ENCODE measurements at places on chromosomes 13 and 19. TPM values are rescaled to one million over a fixed set of nuclear protein-coding genes. Genes with fewer than 3 reads are reported as not detected.

CEACAM1 gene
- total RNA-seq, result 2,323 TPM

GRIK5 gene
- 25.8 TPM for total RNA-seq

TMEM190 gene
- total RNA-seq, result not detected

MTUS2 gene
- total RNA-seq, result 0.09 TPM

EDNRB gene
- total RNA-seq, result 11.2 TPM

OVOL3 gene
- total RNA-seq, result not detected

OR7D2 gene
- not detected for total RNA-seq

CIC gene
- total RNA-seq, result 50.0 TPM

CRYL1 gene
- 49.2 TPM for total RNA-seq

DNA sequence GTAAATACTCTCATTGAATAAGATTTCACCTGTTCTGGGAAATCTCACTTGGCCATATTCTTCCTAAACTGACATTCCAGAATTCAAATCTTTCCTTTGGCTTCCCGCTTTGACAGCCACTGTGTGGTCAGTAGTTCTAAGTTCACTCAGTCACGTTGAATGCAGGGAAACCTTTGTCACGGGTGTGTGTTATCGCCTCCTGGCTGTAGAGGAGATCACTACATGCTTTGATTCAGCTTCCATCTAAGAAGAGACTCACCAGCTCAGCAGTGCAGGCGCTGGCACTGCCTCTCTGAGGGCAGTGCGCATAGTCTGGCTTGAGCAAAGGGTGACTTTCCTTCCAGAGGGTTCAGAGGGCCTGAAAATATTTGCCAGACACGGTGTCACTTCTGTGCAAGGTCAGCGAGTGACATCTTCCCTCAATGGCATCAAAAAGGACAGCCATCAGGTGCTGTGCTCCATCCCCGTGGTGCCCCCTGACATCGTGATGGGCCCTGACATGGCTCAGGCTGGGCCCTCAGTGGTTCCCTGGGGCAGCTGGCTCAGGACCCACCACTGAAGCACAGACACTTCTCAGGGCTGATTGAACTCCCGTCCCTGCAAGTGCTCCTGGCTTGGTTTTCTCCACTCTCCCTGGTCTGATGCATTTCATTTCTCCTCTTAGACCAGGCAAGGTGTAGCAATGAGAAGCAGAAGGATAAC lies 635.4 kb upstream of the ARGLU1 start:
- no peak for DNase-seq

GRCh38 chr13:78401873-78402707 lies 201.3 kb downstream of the POU4F1 start:
- no peak for DNase-seq

DNA sequence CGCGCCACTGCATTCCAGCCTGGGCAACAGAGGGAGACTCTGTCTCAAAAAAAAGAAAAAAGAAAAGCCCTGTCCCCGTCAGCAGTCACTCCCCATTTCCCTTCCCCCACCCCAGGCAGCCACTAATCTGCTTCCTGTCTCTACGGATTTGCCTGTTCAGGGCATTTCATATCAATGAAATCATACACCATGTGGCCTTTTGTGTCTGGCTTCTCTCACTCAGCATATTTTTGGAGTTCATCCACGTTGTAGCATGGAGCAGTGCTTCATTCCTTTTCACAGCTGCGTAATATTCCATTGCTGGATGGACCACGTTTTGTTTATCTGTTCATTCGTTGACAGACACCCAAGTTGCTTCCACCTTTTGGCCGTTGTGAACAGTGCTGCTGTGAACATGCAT lies 36.1 kb upstream of the KLF2 start:
- DNase-seq, result no peak

DNA sequence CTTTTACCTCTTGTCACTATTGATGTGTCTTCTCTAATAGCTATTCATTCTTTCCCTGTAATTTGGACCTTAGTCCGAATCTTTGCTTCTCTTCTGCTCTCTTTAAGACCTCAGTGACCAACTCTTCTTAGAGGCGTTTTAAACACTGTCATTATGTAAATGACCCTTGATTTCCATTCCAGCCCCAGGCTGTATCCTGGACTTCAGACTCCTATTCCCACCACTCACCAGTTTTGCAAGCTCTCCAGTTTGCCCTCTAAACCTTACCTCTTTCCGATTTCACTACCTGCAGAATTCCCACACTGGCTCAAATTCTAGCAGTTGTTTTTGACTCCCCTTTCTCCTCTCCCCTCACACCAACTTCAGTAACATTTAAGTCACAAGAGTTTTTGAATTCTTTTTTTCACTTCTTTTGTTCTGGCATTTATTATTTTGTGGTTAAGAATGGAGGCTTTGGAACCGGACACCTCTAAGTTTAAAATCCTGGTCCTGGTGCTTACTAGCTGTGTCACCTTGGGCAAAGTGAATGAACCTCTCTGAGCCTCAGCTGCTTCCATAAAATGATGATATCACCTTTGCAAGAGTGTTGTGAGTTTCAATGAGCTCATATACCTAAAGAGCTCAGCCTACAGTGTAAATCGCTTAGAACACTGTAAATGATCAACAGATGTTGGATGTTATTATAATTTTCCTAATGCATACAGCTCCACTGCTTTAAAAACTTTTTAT lies 13.6 kb upstream of the HMGB1 start:
- no peak for DNase-seq

GRCh38 chr19:56099638-56100539 lies 21.2 kb downstream of the ZNF787 start:
- peak; percentile 52 for DNase-seq

DNA sequence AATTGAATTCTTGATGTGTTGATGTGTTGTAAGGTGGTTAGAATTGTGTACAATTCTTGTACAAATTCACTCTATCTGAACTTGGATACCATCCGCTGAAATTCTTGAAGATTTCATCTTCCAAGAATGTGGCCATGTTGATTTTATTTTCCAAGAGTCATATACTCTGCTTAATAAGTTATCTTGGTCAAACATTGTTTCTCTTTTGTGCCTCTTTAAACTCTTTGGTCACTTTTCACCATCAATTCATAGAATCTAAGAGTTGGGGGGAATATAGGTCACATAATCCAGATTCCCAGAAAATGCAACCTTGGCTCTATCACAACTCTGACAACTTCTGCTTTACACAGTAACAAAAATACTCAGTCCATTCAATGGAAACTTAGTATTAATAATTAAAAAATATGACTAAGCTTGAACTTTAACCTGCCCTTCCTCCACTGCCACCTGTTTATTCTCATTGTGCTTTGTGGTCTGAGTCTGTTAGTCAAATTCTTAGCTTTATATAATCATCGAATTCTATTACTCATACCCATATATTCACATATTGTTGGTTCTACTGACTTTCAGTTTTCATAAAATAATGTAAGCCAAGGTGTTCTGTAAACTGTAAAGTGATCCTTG lies 373.2 kb downstream of the LMO7 start:
- no peak for DNase-seq

- DNase-seq, result peak; percentile 54
Measured at GRCh38 chr13:24272452-24273161, 36.8 kb upstream of the C1QTNF9 start.

DNA sequence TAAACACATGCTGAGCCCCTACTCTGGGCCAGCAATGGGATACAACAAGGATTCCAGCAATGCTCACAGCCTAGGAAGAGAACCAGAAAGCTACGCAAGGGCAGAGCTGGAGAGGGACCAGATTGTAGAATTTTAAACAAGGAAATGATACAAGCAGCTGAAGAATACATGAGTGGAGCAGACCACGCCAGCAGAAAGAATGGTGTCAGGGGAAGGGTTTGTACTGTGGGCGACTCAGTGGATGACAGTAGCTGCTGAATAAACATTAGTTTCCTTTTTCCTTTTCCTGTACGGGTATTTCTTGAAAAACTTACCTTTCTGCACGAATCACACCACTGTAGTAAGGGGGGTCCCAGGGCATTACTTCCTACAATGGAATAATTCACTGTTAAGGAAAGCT lies 30.7 kb downstream of the MIPEP start:
- DNase-seq, result no peak

DNA sequence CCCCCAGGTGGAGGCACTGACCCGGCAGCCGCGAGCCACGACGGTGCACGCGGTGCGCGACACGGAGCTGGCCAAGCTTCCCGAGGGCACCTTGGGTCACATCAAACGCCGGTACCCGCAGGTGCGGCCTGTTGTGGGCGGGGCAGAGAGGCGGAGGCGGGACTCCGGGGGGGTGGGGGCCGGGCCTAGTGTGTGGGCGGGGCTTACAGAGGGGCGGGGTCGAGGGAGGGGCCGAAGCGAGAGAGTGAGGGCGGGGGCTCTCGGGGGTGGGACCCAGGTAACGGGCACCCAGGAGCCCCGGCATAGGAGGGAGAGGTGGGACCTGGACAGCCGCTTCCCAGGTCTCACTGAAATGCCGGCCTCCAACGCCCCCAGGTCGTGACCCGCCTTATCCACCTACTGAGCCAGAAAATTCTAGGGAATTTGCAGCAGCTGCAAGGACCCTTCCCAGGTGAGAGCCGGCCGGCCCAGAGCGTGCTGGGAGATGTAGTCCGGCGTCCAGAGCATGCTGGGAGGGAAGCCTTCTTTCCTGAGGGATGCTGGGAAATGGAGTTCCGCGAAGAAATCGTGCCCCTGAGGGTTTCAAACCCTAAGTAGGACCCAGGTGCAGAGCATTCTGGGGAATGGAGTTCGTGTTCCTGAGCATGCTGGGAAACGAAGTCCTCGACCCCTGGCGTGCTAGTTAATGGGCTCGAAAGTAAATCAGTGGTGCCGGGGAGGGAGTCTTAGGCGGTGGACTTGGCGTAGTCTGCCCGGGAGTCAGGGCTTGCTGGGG lies 15.7 kb downstream of the PNPLA6 start:
- peak; percentile 86 for DNase-seq

GRCh38 chr13:109476001-109476400 lies 310.4 kb downstream of the IRS2 start:
- no peak for DNase-seq

DNA sequence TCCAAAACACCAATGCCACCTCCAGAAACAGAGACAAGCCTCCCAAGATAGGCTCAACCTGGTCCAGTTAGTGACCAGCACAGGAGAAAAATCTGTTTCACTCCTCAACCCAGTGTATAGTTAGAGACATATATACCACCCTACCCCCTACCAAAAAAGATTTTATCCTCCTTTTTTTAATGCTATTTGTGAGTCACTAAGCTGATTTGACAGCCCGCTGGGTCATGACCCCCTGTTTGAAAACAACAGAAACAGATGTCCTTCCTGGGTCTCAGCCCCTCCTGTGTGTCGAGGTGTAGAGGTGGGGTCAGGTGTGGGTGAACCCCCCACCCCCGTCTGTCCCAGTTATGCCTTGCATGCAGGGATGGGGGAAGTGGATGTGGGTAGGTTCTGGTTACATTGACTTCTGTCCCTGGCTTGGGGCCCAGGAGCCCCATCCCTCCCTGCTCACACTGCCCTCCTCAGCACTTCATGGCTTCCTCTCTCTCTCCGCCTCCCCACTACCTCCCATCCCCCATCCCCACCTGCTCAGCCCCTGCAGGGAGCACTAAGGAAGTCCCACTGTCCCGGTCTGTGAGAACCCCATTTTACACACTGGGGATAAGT lies 14.0 kb upstream of the TOMM40 start:
- no peak for DNase-seq

GRCh38 chr13:99004978-99005377 lies 27.1 kb upstream of the DOCK9 start:
- no peak for DNase-seq

- DNase-seq, result no peak
Measured at GRCh38 chr13:21594715-21595545, 9.0 kb downstream of the MICU2 start.

DNA sequence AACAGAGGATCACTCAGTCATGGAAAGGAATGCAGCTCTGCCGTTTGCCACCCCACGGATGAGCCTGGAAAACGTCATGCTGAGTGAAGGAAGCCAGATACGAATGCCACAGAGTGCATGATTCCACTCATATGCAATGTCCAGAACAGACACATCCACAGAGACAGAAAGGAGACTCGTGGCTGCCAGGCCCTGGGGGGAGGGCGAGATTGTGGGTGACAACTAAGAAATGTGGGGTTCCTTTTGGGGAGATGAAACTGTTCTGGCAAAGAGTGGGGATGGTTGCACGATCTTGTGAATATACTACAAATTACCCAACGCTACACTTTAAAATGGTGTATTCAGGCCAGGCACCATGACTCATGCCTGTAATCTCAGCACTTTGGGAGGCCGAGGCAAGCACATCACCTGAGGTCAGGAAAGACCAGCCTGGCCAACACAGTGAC lies 27.2 kb upstream of the NAPA start:
- DNase-seq, result no peak

DNA sequence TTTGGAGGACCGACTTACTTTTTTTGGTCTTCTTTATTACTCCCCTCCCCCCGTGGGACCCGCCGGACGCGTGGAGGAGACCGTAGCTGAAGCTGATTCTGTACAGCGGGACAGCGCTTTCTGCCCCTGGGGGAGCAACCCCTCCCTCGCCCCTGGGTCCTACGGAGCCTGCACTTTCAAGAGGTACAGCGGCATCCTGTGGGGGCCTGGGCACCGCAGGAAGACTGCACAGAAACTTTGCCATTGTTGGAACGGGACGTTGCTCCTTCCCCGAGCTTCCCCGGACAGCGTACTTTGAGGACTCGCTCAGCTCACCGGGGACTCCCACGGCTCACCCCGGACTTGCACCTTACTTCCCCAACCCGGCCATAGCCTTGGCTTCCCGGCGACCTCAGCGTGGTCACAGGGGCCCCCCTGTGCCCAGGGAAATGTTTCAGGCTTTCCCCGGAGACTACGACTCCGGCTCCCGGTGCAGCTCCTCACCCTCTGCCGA lies 409 bp downstream of the FOSB start:
- no peak for DNase-seq

- DNase-seq, result no peak
Measured at GRCh38 chr13:111542530-111543341, 222.3 kb downstream of the TEX29 start.

DNA sequence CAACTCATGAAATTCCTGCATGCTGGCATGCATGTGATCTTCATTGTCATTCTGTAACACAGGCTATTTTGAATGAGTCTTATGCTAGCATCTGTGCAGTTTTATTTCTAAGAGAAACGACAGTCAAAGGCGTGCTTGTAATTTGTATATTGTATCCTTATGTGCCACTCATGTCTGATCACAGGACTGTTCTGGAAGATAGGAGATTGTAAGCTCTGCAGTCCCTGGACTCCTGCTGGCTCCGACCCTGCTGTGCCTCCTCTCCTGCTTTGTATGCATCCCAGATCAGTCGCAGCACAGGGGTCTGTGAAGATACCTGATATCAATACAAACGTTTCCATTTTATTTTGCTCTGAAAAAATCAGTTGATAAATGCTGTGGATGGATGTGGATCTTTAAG lies 653.1 kb downstream of the LIG4 start:
- DNase-seq, result no peak

DNA sequence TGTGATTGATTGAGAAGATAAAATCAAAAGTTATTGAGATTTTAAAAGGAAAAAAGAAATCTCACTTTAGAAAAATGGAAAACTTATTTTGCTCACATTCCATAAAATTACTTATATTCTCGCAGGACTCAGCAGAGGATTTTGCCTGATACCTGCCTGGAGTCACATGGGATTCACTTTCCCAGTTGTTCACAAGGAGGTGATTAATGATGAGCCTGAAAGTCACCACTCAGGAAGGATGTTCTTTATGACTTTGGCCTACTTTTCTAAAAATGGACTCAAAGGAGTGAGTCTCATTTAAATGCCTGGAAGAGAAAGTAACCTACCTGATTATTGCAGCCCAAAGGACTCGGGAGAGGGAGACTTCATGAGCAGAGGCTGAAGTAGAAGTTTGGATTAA lies 34.5 kb upstream of the FAM216B start:
- DNase-seq, result no peak

- DNase-seq, result no peak
Measured at GRCh38 chr19:54325194-54325621, 12.2 kb upstream of the LILRA5 start.
